Stimulated activated CD4-positive, alpha-beta T cell treated with anti-CD3 and anti-CD28 coated beads, Interleukin-2, amount 100 ng/mL, for 48 hours (primary cell): ENCODE measurements at places on chromosomes 12 and 14.
A peak's percentile ranks its signal among the peaks of the same experiment; 100 is the strongest.

DNA sequence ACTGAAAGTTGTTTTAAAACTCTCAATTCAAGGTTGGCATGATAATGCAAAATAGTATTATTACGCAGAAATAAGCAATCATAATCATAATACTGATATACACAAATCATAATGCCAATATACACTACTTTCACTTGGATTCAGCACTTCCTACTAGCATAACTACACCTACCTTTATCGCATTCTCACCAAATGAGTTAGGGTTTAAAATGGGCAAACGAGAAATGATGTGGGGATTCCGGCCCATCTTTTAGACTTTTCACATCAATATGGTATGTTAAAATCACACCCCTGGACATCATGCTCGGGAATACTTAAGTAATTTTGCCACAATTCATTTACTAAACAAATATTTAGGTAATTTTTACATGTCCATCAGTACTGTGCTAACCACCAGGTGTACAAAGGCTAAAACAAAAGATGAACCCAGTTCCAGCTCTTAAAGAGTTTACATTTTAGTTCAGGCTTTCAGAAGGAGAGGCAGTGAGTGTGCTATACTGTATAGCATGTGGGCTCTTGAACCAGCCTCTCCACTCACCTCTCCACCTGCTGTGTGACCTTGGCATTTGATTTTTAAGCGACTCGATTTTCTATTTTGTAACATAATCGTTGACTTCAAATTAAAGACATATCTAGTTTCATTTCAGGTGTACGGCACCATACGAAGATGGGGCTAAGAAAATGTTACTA is 1.1 kb upstream of the USP15 start:
- no peak for DNase-seq

DNA sequence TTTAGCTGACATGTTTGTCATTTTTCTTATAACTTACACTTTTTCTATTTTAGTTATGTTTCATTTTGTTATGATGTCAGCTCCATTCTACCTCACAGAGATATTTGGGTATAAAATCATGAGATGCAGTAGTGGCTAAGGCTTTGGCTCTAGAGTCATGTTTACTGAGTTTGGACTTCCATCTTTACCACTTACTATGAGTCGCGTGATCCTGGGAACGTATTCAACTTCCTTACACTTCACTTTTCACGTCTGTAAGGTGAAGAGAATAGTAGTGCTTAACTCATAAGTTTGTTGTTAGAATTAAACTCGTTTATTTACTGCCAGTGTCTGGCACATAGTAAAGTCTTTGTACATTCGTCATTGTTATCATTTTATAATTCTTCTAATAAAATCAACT is 126.3 kb downstream of the ERC1 start:
- DNase-seq: no peak

- no peak for DNase-seq
Measured at GRCh38 chr14:73746520-73747378, 32.6 kb upstream of the PNMA1 start.

DNA sequence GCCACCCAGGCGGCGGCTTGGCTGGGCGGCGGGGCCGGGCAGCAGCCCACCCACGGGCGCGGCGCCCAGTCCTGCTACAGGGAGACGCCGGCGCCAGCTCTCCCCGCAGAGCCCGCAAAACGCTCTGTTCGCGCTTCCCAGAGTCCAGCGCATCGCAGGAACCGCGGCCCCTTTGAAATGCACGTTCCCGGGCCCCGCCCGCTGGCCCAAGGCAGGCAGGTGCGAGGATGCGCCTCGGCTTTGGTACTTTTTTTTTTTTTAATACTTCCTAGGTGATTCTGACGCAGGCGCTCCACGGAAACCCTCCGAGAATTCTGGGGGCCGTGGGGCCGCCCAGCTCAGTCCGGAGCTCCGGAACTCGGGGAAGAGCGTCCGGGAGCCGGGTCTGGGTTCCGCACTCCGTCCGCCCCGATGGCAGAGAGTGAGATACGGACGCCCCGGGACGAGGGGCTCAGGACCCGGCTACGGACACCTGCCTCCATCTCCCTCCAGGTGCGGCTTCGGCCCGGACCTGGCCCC is 483 bp downstream of the POC1B start:
- DNase-seq: peak; percentile 31

DNA sequence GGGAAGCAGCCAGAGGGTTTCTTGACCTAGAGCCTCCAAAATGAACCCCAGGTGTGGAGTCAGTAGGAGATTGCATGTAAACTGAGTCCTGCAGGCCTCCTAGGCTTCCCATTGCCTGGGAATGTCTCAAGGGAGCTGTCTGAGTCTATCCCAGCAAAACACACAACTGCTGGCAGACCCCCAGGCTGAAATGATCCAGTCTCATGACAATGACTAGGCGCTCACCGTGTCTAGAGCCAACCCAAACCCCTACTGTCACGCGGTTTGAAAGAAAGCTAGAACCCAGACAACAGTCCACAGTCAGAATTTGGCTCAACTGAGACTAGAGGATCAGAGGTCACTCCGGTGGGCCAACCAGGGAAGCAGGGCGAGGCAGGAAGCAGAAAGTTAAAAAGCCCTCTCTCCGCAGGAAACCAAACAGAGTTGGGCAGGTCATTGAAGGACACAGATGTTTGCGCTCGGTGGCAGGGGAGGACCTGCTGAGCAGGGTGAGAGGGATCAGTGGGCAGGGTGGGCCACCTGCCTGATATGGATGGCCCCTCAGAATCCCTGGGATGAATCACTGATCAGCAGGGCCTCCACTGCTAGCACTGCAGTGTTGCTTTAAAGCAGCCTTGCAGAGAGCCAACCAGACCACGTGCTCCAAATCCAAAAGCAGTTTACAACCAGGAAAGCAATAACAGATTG is 23.8 kb downstream of the ACTN1 start:
- DNase-seq: no peak

GRCh38 chr12:89674326-89674942 is 34.2 kb downstream of the ATP2B1 start:
- no peak for DNase-seq

DNA sequence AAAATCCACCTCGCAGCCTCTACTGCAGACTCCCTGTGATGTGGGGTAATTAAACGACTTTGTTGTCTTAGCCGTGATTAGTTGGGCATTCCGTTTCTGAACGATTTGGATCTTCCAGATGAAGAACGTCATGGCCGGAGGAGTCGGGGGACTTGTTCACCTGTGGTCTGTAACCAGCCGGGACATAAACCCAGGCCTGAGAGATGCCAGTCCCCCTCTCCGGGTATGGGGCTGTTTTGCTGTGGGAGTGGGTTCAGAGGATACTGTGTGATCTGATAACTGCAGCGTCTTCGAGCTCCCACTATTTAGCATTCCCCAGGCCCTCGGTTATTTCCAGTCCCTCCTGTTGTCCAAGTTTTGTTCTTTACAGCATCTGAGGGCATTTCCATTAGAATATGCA is 96.1 kb downstream of the PIWIL1 start:
- no peak for DNase-seq

DNA sequence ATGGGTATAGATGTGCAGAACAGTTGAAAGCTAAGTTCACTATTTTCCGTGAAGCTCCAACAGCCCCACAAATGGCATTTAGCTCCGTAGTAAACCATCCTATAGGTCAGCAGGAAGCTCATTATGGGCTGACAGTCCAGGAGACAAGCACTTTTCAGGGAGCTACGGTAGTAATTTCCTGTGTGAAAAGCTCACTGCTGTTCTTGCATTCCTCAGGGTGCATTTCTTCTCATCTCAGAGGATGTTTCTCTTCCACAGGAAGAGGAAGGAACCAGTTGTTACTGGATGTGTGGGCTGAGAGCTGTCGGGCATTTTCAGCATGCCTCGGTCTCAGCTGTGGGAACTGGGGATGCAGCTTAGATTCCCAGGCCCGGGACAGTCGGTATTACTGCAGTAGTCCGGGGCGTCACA is 72.8 kb downstream of the GALNT4 start:
- DNase-seq: no peak

GRCh38 chr12:24751181-24751580 is 197.7 kb downstream of the BCAT1 start:
- no peak for DNase-seq

GRCh38 chr14:55976655-55977054 is 141.6 kb upstream of the PELI2 start:
- DNase-seq: no peak

DNA sequence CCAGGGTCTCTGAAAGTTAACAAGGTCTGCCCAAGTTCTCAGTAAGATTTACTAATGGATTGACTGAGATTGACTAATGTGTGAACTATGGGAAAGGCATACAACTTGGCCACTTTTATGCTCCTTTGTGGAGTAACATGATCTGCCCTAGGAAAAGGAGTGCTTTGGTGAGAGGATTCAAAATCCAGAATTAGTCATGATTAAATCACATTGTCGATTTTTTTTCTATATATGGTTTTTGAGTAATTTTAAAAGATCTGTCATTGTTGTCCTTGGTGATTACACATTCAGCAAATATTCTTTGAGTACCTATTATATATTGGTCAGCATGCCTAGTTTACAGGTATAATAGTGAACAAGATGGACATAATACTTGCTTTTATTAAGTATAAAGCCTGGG is 147.7 kb upstream of the SYT10 start:
- no peak for DNase-seq

GRCh38 chr12:132606466-132606865 is 3.9 kb downstream of the LRCOL1 start:
- no peak for DNase-seq

DNA sequence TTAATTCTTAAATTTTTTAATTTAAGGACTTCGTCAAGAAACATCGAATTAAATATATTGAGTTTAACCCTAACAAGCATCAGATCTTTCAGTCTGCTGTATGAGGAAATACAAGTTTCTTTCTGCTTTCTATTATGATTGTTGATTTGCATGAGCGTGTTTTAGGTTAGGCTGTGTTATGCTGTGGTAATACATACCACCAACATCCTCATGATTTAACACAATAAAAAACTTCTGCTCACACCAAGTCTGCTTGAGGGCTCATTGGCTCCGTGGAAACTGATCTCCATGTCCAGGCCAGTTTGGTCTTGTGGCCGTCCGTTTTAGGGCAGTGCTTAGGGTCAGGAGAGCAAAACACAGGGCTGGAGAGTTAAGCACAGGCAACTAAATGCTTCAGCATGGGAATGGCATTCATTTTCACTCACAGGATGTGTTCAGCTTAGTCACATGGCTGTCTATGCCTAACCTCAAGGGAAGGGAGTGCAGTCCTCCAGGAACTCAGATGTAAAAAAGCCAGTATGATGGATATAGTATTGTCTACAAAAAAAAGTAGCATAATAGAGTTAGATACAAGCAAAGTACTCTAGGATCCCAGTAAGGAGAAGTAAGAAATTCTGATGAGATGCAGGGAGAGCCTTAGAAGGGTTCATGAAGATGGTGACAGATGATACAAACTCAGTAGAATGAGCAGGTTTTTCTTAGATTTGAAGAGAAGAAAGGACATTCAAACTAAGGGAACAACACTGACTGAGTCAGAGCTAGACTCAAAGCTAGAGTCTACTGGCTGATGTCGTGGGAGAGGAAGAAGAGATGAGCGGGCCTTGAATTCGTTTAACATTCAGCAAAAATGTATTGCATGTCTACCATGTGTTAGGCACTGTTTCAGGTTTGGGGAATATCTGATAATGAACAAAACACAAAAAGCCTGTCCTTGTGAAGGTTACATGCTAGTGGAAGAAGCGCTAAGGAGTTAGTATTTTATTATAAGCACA is 16.3 kb downstream of the MARK3 start:
- DNase-seq: no peak

GRCh38 chr14:87217023-87217422 is 776.0 kb downstream of the GALC start:
- no peak for DNase-seq

GRCh38 chr12:88401155-88401554 is 179.1 kb downstream of the KITLG start:
- no peak for DNase-seq

DNA sequence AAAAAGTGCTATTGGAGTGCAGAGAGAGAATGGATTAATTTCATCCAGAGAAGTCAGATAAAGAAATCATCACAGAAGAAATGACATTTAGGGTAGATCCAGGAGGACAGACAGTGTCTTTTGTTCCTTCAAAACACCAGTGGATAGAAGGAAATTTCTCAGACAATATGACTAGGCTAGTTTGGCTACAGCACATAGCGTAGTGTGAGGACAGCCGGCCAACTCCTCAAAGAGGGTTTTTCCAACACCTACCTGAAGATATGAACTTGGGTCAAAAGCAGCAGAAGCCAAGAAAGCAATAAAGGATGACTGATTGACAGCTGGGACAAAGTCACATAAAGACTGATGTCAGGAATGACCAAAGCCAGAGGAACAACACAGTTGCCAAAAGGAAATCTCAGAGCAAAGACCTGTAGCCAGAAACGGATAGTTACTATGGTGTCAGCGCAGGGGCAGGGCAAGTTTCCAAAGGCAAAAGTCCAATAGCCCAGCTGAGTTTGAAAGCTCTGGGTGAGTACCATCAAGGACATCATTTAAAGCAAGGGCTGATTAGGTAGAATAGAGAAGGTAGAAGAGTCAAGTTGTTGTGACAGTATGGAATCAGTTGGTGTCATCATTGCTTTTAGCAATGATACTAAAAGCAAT is 58.7 kb upstream of the PDE3A start:
- DNase-seq: no peak

DNA sequence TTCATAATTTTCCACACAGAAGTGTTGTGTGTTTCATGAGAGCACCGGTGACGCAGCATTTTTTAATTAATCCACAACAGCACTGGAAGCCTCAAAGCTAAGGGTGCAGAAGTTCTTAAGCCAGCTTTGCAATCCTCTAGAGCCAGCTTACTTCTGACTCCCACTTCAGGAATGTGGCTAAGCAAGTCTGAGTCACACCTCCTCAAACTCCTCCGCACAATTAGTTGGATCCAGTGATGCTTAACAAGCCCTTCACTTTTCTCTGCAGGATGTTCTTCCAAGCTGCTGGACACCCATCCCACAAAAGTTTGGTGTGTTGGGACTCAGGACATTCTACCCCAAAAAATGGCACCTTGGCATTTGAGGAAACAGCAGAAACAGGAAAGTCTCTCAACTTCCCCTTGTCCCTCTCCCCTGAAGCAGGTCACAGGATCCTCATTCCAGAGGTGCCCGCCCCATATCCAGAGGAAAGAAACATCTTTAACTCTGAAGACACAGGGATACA is 210.0 kb downstream of the PPM1H start:
- no peak for DNase-seq

DNA sequence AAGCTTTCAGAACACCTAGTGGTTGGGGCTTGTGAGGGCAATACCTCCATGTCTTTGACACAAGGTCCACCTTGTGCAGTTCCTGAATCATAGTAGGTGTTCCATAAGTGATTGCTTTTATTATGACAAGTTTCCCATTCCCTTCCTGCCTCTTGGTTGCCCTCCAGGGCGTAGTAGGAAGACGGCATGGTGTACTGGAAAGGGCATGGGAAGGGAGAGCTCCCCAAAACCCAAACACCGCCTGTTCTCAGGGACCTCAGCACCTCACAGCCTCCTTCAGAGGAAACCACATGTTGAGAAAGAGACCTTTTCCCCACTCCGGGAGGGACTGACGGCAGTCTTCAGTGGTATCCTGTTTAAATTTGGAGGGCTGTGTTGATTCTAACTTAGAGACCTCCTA is 21.1 kb downstream of the EVL start:
- no peak for DNase-seq

DNA sequence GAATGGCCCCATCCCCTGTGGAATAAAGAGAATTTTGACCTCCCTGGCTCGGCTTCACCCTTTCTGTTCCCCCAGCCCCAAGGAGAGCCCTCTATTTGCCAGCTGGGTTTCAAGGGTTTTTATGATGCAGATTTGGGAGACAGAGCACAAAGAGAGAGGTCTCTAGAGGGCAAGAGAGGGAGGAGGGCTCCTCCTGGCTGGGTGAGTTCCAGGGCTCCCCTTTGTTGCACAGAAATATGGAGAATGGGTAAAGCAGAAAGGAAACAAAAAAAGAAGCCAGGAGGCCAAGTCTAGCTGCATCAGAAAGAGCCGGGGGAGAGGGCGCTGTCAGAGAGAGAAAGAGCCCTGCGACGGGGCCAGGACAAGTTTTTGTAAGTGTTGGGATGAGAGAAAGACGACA is 319.6 kb upstream of the RTL1 start:
- DNase-seq: no peak
